ENCODE measurements at places on chromosomes 2 and 18.

- peak; percentile 54 for DNase-seq
Measured at GRCh38 chr2:190343536-190344275, at the start of gene INPP1. TSS of gene INPP1 (plus strand) at chr2:190343589. CDS start at chr2:190360103, 16,514 bp downstream.

- no peak for DNase-seq
Measured at GRCh38 chr2:192265751-192266150, 71.0 kb upstream of the TMEFF2 start.

- no peak for DNase-seq
Measured at GRCh38 chr2:68921646-68922045, 31.0 kb downstream of the GKN2 start.

DNA sequence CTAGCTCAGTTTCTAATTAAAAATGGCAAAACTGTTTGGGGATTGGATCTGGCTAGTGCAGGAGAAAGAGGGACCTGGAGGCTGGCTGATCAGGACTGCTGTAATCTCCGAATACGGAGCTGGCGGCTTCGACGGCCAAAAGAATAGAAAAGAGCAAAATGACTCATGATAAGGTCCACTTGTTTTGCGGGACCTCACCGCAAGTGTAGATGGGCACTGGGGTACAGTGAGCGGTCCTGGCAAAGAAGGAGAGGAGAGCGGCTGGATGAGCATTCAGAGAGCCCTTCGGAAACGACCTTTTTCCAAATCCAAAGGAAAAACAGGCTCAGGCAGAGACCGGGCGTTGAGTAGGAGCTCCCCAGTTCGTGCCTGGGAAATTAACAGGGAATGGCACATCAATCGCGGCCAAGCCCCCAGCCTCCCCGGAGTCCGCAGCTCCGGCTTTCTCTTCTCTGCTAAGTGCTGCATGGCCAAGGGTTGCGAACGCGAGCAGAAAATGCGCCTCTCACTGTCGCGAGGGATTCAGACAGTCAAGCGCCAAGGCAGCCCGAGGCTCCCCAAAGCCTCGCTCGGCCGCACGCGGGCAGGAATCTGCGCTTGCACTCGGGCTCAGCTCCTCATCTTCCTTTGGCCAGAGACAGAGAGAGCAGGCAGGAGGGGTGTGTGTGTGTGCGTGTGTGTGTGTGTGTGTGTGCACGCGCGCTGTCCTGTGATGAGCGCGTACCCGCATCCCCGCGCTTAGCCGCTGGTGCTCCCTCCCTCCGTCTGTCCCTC is 1.8 kb downstream of the DCC start:
- no peak for DNase-seq

- no peak for DNase-seq
Measured at GRCh38 chr2:22329211-22330154, 1055.5 kb upstream of the KLHL29 start.

DNA sequence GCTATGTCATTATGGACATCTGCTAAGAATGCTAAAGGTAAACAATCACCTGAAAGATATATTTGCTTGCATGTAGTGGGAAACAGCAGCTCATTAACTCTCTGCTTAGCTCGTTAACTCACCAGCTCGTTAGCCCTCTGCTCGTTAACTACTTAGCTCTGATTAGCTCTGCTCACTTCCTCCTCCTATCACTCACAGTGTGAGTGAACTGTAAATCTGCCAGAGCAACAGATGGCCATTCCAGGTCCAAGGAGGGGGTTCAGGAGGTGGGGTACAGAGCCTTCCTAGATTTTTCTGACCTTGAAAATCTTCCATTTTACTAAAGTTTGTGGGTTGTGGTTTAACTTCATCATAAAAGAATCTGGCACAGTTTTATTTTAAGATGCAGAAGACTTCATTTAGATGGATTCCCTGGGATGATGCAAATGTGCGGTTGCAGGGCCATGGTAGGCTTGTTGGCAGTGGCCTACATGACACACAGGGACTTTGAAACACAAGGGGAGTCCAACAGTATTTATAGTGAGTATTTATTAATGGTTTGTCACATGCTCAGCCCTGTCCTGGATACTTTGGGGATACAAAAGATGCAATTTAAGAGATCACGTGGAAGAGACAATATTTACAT is 1633.7 kb upstream of the CELF4 start:
- no peak for DNase-seq

DNA sequence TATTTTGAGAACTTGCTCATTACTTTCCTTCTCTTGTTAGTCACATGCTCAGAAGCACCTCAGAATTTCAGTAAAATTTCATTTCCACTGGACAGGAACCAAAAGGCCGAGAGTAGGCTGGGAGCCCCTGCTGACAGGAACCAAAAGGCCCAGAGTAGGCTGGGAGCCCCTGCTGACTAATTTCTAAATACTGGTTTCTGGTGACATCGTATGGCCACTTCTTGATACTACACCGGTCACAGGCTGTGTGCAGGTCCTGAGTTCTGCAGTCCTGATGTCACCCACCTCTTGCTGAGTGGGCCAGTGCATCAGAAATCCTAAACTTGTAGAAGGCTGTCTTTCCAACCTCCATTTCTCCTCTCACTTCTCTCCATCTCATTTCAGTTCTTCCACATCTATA is 17.7 kb upstream of the EN1 start:
- DNase-seq = peak; percentile 39
